ENCODE measurements at places on chromosomes 7 and 10.

DNA sequence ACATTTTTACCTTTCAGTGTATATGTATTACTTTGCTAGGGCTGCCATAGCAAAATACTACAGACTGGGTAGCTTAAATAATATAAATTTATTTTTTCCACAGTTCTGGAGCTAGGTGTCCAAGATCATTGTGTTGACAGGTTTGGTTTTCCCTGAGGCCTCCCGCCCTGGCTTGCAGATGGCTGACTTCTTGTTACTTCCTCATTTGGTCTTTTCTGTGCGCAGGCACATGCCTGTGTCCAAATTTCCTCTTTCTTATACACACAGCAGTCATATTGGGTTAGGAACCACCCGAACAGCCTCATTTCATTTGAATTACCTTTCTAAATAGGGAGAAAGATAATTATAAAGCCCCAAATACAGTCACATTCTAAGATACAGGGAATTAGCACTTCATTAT is 521.6 kb upstream of the SORCS1 start:
- DNase-seq = no peak

GRCh38 chr10:58299580-58299979 is 30.6 kb downstream of the CISD1 start:
- peak; percentile 48 for DNase-seq

DNA sequence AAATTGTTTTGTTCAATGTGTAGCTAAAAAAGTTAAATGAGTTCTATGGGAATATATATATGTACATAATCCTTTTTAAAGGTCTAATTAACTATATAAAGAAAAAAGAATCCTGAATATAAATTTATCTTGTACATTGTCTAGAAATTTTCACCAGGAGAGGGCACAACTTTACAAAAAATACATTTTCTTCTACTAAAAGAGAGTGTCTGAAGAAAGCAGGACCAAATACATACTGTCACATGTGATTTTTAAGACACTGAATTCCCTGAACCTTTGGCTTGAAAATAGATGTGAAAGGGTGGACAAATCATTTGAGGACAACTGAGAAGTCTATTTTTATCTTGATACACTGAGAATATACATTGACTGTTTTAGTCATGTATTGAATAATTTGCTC is 204.3 kb downstream of the DGKB start:
- DNase-seq = no peak

- DNase-seq = no peak
These were observed 63.9 kb downstream of the FOXL3 start for GRCh38 chr7:353746-354325.

DNA sequence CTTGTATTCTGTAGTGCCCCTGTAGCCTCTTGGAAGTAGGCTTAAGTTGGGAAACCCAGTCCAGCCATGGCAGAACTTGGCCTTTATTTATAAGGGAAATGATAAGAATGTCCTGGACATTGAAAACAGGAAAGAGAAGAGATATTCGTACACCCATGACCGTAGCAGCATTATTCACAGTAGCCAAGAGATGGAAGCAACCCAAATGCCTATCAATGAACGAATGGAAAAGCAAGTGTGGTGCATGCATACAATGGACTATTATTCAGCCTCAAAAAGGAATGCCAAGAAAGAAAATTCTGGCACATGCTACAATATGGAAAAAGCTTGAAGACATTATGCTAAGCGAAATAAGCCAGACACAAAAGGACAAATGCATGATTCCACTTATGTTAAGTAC is 315.3 kb downstream of the CXCL12 start:
- no peak for DNase-seq

DNA sequence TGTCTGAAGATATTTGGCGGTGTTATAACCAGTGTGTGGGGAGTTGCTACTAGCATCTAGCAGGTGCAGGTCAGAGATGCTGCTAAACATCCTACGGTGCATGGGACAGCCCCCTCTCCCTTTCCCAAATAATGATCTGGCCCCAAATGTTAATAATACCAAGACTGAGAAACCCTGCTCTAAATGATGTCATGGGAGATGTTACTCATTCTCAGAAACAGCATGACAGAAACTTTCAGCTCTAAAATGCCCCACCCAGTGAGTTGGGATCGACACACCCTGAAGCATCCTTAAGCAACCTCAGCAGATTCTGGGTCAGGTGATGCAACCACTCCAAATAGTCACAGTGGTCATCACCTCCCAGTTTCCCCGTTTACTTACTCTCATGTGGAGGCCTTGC is 108.8 kb upstream of the MPP7 start:
- DNase-seq = no peak

DNA sequence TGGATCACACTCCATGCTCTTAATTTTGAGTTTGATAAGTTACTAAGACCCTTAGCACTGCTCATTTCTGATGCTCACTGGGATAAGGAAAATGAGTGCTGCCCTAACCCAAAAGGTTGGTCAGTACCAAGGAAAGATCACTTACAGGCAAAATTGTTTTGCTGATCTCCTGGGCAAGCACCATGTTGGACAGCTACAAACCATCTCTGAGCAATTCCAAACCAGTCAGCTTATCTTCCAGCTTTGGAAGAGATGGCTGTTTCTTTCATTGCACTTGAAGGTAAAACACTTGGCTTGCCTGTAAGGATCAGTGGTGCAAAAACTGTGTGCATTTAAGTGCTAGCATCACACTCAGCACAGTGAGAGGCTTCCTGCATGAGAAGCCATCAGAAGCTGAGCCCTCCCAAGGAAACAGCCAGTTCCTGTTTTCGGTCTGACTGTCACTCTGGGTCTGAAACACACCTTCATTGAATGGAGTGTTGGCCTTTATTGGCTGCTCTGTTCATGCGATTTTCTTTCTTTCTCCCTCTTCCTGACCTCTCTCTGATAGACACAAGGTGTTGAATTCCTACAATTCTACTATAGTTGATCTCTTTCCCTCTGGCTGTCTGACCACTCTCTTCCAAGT is 126.4 kb upstream of the GHITM start:
- no peak for DNase-seq

- DNase-seq = no peak
These were observed 157.5 kb upstream of the PDE1C start for GRCh38 chr7:32227746-32228145.

DNA sequence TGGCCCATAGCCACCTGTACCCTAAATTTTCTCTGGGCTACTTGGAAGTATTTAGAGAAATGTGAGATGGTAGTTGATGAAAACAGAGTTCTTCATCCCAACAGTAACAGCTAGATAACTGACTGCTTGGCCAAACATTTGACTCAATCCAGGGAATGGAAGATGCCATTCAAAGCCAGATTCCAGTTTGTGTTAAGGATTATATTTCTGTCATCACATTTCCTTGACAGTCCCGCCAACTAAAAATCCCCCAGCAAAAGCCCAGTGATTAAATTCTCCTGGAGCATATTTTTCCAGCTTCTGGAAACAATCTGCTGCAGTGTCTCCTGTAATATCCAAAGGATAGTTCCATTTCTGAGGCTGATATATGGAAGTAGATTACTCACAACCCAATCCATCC is 45.4 kb upstream of the PTN start:
- DNase-seq = no peak

GRCh38 chr10:76523246-76523645 is 1091.8 kb downstream of the LRMDA start:
- DNase-seq = no peak

- DNase-seq = no peak
These were observed 213.9 kb upstream of the PPP2R2D start for GRCh38 chr10:131686781-131687420.

GRCh38 chr10:22345301-22346095 is at the start of gene SPAG6:
TSS of gene SPAG6 (plus strand) at chr10:22345496. CDS start at chr10:22345612, 116 bp downstream.
- peak; percentile 36 for DNase-seq

GRCh38 chr7:51123322-51124019 is 193.1 kb downstream of the COBL start:
- DNase-seq = peak; percentile 68

DNA sequence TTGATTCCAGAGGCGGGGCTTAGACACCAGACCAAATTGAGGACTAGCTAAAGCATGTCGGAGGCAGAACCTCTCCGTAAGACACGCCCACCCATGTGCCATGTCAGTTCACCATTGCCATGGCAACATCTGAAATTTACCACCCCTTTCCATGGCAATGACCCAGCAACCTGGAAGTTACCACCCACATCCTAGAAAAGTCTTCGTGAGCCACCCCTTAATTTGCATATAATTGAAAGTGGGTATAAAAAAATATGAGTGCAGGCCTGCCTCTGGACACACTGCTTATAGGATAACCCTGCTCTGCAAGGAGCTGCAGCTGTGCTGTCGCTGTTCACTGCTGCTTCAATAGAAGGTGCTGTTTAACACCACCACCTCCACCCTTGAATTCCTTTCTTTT is 28.0 kb downstream of the TMEM270 start:
- no peak for DNase-seq

DNA sequence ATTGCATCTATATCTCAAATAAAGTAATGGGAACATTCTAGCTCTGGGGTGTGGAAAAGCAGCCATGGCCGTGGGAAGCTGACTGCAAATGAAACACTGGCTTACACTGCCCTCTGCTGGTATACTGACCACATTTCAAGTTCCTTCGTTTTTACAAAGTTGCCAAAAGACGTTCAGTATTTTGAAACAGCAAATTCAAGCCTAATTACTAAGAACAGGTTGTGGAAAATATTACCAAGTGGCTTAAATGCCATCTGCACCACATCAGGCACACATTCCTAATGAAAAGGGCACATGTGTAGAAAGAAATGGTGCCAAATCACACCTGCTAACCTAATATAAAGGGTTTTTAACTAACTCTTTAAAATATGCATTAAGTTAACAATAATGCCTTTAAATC is 83.9 kb downstream of the JAZF1 start:
- DNase-seq = peak; percentile 16

DNA sequence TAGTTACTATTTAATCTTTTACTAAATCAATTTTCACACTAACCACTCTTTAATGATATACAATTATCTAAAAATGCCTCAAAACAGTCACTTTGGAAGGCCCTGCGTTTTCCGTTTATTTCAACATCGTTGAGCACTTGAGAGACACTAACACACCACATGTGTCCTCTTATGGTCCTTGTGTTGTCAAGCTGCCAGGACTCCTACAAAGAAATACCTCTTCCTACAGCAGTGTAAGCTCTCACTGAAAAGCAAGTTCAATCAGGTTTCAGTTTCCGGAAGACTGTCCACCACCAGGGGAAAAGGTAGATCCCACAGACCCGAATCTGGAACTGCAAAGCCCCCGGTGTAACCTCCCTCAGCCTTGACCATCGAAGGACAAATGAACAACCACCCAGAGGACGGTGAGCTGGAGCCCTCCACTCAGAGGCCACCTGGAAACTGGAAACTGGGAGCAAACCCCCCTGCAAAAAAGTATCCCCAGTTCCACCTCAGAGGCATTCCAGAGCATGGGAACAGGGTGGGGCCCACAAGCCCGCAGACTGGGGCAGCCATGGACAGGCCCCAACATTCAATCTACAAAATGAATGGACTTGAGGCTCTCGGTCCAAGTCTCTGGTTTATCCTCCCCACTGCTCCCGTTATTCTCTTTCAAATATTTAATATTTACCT is 37.6 kb downstream of the KCNH2 start:
- no peak for DNase-seq

GRCh38 chr10:110069502-110069982 is 61.8 kb downstream of the ADD3 start:
- DNase-seq = no peak

GRCh38 chr10:21529032-21529910 is 3.8 kb upstream of the SKIDA1 start:
- DNase-seq = no peak

- DNase-seq = no peak
These were observed 563.1 kb downstream of the LRMDA start for GRCh38 chr10:75994357-75995040.

DNA sequence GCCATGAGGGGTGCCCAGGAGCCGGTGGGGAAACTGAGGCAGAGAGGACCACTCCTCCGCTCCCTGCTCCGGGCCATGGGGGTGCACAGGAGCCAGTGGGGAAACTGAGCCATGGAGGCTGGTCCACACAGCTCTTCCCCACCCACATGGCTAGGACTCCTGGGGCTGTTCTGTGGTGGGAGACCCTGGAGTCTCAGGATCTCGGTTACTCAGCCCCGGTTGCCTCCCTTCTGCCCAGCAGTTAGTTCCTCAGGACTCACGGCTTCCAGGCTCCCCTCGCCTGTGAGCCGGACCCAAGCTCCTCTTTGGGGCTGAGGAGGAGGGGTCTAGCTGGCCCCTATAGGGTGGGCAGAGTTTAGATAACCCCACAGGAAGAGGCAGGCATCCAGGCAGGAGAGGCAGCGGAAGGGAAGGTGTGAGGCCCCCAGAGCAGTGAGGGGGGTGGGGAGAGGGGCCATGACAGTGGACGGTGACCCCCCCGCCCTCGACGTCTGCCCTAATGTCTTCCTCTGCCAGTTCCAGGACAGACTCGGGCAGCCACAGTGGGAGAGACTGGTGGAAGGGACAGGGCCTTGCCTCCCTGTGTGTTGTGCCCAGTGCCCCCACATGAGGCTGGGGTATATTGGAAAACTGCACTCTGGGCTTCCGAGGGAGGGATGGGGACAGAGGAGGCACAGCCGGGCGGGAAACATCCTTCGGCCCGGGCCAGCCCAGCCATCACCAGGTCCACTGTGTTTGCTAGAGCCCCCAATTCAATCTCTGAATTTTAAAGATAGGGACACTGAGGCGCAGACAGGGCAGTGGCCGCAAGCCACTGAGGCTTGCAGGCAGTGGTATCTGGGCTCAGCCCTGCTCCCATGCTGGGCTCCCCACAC is 4.3 kb downstream of the ELFN1 start:
- no peak for DNase-seq

DNA sequence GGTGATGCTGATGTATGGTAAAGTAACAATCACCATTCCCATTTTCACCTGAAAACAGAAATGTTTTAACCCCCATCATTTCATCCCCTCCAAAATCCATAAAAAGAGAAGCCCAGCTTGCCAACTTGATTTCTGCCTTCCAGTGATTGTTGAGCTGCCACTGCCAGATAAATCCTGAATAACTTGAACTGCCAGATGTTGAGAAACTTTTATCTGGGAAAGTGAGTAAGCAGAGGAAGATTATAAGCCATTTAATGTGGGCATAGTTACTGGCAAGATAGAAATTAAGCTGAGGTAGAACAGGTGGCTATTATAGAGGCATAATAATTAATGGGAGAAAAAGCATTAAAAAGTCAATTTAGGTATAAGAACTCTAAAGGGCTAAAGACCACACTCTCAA is 534.1 kb downstream of the ANKRD7 start:
- DNase-seq = no peak

- no peak for DNase-seq
These were observed 121.6 kb downstream of the C10orf105 start for GRCh38 chr10:71597821-71598498.

- DNase-seq = no peak
These were observed 68.1 kb downstream of the LYZL1 start for GRCh38 chr10:29356931-29357330.

GRCh38 chr7:29854257-29854938 is 48.1 kb downstream of the WIPF3 start:
- DNase-seq = no peak

- DNase-seq = no peak
These were observed 95.0 kb upstream of the SDK1 start for GRCh38 chr7:3206101-3206500.

- DNase-seq = no peak
These were observed 66.7 kb downstream of the SORCS3 start for GRCh38 chr10:104707602-104708459.

Measured in stimulated activated CD4-positive, alpha-beta T cell treated with anti-CD3 and anti-CD28 coated beads, Interleukin-4, amount 100 ng/mL, for 1 hour (primary cell).